ENCODE measurements at places on chromosomes 12 and 14.

GRCh38 chr12:127165567-127166392, 1101.2 kb upstream of the TMEM132C start:
- peak; percentile 75 for DNase-seq

DNA sequence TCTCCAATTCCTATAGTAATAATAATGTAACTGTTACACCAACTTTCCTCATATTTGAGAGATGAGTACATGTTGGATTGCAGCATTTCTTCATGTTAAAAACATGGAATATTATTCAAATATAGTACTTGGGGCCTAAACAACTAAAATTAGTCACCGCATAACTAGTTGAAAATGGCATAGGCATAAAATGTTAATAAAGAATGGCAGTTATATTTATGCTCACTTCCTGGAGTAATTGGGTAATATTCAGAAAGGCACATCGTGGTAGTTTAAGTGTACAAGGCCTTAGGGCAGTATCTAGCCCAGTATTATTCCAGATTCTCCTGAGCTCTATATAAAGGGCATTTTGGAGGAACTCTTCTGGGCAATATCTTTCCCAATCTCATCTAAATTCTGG, 46.0 kb downstream of the ERGIC2 start:
- DNase-seq = no peak

GRCh38 chr14:103214461-103214958, 91.2 kb downstream of the TNFAIP2 start:
- DNase-seq = no peak

DNA sequence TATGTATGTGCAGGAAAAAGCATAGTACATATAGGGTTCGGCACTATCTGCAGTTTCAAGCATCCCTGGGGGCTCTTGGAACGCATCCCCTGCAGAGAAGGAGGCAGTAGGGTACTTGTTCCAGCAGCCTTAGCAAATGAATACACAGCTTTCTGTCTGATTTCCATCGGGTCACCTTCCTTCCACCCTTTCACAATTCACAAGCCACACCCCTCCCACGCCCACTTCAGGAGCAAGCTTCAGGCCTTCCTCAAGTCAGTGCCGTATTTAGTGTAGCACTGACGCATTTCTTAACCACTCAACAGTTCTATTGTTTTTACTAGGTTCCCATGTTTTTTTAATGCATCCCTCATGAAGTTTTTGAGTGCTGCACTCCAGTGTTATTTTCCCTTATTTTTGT, 64.2 kb downstream of the CLMN start:
- DNase-seq = peak; percentile 54

- no peak for DNase-seq
Measured at GRCh38 chr12:3992945-3993344, 119.7 kb upstream of the PARP11 start.

DNA sequence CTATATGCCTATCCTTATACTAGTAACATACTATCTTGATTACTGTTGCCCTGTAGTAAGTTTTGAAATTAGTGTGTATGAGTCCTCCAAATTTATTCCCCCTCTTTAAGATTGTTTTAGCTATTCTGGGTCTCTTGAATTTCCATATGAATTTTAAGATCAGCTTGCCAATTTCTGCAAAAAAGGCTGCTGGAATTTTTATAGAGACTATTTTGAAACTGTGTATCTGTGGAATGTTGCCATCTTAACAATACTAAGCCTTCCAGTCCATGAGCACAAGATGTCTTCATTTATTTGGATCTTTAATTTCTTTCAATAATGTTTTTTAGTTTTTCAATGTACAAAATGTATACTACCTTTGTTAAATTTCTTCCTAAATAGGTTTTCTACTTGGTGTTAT, 79.8 kb upstream of the ETV6 start:
- DNase-seq = no peak

GRCh38 chr14:22634233-22634900, 9.8 kb downstream of the OR6J1 start:
- no peak for DNase-seq

DNA sequence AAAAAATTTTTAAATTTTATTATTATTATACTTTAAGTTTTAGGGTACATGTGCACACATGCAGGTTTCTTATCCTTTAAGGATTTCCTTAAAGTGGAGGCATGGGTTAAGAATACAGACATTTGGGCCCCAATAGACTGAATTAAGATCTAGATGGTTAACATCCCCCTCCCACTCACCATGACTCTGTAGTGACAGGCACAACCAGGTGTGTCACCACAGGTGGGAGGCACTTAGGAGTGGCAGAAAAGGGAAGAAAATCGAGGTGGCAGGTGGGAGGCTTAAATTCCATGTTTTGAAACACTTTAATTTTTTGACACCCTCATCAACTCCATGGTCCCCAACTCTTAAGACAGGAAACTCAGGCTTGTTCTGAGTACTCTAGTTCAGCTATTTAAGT, 37.6 kb upstream of the GRIP1 start:
- DNase-seq = no peak

- DNase-seq = no peak
Measured at GRCh38 chr12:93407054-93407962, 29.6 kb downstream of the NUDT4 start.

DNA sequence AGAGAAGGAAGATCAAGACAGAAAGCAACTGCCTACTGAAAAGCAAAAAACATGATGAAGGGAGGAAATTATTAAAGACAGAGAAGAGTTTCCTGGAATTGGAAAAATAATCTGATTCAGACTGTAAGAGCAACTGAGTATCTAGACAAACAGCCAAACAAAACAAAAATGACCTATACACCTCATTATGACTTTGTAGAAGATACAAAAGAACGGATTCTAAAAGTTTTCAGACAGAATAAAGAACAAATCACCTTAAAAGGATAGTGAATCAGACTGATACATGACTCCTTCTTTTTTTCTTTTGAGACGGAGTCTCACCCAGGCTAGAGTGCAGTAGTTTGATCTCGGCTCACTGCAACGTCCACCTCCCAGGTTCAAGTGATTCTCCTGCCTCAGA, 10.4 kb downstream of the OSBPL8 start:
- no peak for DNase-seq

- no peak for DNase-seq
Measured at GRCh38 chr14:100234511-100234910, 4.4 kb upstream of the YY1 start.

- no peak for DNase-seq
Measured at GRCh38 chr12:63846238-63846967, 1.9 kb downstream of the SRGAP1 start.

GRCh38 chr12:108709697-108710096, 21.6 kb downstream of the CORO1C start:
- no peak for DNase-seq

GRCh38 chr12:124152731-124153130, 142.2 kb upstream of the RFLNA start:
- no peak for DNase-seq

DNA sequence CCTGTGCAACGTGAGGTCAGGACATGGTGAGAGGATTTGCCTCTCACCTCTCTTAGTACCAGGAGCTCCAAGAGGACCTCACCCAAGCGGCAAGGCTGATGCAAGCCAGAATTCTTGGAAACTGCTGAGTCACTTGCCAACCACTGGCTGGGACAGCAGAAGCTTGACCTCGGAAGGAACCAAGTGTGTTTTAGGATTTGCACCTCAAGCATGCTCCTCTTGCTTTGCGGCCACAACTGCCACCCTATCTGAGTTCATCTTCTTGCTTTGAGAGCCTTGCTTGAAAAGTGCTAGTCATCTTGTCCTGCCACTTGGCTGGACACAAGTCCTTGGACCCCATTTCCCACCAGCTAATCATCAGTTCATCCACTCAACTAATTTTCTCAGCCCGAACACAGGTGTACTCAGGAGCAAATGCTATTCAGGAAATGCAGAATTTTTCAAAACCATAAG, 195.8 kb downstream of the SLC25A21 start:
- no peak for DNase-seq

GRCh38 chr12:19018302-19018970, 111.1 kb upstream of the PLEKHA5 start:
- no peak for DNase-seq

- DNase-seq = peak; percentile 13
Measured at GRCh38 chr14:77607741-77608302, 8.6 kb downstream of the SPTLC2 start.

GRCh38 chr12:29547864-29548263, 50.4 kb upstream of the OVCH1 start:
- no peak for DNase-seq

- no peak for DNase-seq
Measured at GRCh38 chr12:29239336-29239735, 90.3 kb downstream of the FAR2 start.

DNA sequence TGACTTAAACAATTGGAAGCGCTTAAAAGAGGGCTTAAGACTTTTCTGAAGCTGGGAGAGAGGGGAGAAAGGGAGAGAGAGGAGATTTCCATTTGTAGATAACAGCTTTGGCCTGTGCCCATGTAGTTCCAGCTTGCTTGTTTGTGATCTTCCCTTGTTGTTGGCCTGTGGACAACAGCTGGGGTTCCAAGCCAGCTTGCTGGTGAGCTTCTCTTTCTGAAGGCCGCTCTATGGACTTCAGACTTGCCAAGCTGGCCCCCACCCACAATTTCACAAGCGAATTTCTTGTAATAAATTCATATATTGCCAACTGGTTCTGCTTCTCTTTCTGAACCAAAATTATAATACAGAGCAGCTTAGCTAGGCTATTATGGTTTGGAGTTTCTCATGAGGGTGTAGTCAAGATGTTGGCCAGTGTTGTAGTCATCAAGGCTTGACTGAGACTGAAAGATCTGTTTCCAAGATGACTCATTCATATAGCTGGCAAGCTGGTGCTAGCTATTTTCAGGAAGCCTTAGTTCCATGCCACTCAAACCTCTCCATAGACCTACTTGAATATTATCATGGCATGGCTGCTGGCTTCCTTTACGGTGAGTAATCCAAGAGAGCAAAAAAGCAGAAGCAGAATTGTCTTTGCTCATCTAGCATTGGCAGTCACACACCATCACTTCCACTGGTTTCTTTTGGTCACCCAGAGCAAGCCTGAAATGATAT, 89.4 kb downstream of the ATP23 start:
- no peak for DNase-seq

- no peak for DNase-seq
Measured at GRCh38 chr12:42504049-42504448, 85.5 kb downstream of the PRICKLE1 start.

DNA sequence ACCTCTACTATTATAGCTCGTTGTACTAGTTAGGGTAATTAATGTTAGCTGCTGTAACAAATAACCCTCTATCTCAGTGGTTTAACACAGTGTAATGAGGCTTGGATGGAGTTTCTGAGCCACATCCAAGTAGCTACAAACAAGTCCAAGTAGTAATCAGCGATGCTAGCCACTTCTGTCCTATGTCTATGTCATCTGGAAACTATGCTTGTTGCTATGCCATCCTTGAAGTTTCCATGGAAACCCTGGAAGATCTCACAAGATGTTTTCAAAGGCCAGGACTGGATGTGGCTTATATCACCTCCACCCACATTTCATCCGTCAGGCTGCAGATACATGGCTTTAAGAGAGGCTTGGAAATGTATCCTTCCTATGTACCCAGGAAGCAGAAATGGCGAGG, 422.1 kb downstream of the AACS start:
- DNase-seq = no peak

GRCh38 chr12:53862831-53863230, 75.8 kb upstream of the HOXC13 start:
- no peak for DNase-seq

- DNase-seq = no peak
Measured at GRCh38 chr12:86777325-86777724, 521.1 kb upstream of the MGAT4C start.

DNA sequence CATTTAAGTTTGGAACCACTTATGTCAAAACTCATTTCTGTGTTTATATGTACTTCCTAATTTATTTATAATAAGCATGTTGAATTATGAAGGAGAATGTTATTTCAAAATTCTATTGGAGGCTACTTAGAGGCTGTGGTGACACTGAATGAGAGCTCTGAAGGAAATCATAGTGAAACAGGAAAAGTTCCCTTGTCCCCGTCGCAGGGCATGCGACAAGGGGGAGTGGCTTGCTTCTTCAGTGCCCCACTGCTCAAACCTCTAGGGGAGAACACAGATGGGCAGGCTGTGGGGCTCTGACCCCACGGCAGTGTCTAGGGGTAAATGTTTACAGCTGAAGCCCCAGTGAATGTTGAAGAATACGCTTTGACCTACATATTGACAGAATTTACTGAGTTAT, 261.9 kb downstream of the RAD51B start:
- DNase-seq = no peak

- no peak for DNase-seq
Measured at GRCh38 chr14:90419200-90419599, 22.4 kb downstream of the CALM1 start.

DNA sequence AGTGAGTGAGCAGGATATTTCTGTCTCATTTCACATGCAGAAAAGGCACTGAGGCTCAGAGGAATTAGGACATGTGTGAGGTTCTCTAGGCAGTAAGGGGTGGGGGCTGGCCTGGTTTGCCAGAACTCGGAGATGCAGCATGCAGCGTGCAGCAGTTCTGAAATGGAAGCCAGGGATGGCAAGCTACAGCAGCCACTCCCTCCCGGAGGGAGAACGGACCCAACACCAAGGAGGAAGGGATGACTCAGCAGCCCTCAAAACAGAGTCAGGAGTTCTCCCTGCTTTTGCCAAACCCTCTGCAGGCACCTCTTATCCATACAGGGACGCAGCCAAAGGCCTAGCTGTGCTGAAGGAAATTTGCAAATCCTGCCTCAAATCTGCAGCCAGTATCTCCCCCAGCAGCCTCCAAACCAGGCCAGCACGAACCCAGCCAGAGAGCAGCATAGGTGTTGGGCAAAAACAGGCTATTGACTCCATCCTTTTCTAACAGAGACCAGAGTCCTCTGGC, 10.3 kb upstream of the SERPINA3 start:
- no peak for DNase-seq

- no peak for DNase-seq
Measured at GRCh38 chr14:83847102-83847501, 1682.8 kb upstream of the FLRT2 start.

GRCh38 chr12:110846615-110847566, at the start of gene CCDC63:
Gene CCDC63 (plus strand): TSS chr12:110846987. CDS start chr12:110852955, 5,968 bp downstream.
- peak; percentile 35 for DNase-seq

GRCh38 chr14:22614240-22614799, 16.2 kb downstream of the ABHD4 start:
- DNase-seq = no peak

GRCh38 chr14:56004323-56004722, 113.9 kb upstream of the PELI2 start:
- no peak for DNase-seq

- peak; percentile 47 for DNase-seq
Measured at GRCh38 chr12:89162589-89163261, 189.6 kb downstream of the DUSP6 start.

GRCh38 chr14:29446971-29447370, 480.7 kb downstream of the PRKD1 start:
- no peak for DNase-seq
